Activated naive CD8-positive, alpha-beta T cell treated with anti-CD3 and anti-CD28 coated beads, Interleukin-2, amount 50 U/mL, for 16 hours (primary cell): ENCODE measurements at places on chromosomes 12 and 14.

DNA sequence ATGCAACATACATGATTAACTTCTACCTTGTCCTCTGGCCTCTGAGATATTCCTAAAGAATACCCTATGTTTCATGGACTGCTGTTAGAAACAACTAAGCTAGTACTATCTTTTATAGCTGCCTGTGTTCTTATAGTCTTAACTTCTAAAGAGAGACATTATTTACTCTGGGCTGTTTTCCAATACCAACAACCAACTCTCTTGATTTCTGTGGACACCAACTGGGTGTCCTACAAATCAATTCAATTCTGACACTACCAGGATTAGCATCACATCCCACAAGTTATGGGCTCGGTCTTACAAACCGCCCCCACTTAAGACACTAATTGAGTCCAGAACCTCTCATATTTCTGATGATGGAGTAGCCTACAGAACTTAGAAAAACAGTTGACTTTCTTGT lies 8.3 kb downstream of the XPOT start:
- DNase-seq, result no peak

DNA sequence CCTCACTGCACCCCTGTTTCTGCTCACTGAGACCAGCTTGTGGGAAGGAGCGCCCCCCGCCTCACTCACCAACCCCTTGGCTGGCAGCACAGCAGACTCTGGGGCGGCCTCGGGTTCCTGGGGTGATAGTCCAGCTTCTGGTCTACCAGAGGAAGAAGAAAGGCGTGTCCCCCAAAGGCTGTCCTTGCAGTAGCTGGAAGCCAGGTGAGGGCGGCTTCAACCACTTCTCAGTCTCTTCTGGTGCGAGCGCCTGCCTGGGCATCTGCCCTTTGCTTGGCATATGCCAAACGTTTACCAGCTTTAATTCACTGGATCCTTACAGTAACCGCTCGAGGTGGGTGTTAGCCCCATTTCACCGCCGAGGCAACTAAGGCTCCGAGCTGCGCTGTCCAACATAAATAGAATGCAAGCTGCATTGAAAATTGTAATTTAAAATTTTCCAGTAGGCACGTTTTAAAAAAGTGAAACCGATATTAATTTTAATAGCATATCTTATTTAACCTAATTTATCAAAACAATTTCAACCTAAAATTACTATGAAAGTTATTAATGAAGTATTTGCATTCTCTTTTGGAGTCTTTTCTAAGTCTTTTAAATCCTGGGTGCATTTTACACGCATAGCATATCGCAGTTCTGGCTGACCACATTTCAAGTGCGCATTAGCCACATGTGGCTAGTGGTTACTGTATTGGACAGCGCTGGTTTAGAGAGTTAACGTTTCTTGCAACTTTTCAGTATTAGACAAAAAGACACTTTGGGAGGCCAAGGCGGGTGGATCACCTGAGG lies 872 bp downstream of the FAM177A1 start:
- peak; percentile 2 for DNase-seq

DNA sequence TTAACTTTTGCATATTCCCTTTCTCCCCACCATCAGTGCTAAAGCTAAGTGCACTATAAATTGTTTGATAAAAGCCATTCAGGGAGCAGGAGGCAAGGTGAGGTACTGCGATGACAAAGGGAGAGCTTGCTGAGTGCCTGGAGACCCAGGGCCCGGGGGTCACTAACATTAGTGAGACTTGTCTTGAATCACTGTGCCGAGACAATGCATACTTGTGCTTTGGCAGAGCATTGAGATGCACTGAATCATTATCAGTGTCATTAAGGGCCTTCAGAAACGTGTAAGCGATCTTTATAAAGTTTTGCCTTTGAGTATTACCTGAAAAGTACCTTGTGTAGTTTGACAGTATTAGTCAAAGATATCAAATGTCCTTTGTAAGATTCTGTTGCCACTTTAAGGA lies 447.5 kb downstream of the PCNX1 start:
- no peak for DNase-seq

GRCh38 chr14:31122098-31122611 lies 85.4 kb downstream of the HECTD1 start:
- no peak for DNase-seq

DNA sequence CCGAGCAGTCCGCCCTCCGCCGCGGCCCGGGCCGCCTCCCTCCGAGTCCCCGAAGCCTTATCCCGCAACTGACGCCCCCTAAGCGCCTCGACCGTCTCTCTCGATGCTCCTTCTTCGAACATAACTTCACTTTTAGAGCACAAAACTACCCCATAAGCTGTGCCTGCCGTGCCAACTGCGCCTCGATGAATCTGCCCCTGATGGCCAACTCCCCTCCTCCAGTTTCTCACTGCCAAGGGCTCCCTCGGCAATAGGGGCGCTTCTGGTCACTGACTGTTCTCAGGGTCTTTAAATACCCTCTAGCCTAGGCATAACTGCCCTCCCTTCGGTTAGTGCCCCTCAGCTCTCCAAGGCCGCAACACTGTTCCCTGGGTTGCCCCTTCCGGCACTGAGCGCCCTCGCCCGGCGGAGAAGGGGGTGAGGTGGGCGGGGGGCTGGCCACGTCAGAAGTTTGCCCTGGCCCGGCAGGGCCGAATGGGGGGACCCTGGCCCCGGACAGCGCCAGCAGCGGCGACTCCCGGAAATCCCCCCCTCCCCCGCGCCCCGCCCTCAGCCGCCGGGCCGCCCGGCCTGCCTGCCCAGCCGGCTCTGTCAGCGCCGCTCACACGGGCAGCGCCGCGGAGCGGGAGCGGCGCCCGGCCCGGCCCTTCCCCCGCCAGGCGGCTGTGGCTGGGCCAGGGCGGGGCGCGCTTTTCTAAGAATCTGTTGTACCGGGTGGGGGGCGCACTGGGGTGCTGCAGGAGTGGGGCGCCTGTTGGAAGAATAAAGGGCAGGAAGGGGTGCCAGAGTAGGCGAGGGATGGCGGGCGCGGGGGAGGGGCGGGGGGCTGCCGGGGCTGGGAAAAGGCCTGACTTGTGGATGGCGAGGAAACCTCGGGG lies 10.6 kb downstream of the RARG start:
- no peak for DNase-seq

- no peak for DNase-seq
Observed at GRCh38 chr14:69960296-69960695, 81.1 kb downstream of the SMOC1 start.

DNA sequence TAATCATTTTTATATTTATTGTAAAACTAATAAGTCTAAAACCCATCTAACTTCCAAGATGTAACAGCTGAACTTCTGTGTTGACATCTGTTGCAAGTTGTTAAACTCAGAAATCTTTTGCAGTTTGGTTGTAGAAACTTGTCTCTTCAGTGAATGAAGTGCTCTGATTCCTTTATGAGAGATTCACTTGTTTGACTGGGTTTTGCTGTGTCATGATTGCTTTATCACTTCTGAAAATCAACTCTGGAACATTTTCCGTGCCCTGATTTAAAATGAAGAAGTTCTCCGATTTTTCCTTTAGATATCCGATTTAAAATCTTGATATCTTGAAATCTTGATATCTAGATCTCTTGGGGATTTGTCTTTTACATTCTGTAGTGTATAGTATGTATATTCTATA lies 65.1 kb downstream of the DIP2B start:
- DNase-seq, result no peak

- DNase-seq, result no peak
Observed at GRCh38 chr12:31834150-31834549, 105.3 kb upstream of the AMN1 start.

- DNase-seq, result no peak
Observed at GRCh38 chr14:64508215-64508776, 3.7 kb downstream of the ZBTB1 start.

- DNase-seq, result no peak
Observed at GRCh38 chr14:74652541-74652940, 40.5 kb upstream of the LTBP2 start.

- DNase-seq, result no peak
Observed at GRCh38 chr14:71834284-71835204, 97.7 kb upstream of the RGS6 start.

GRCh38 chr12:77687321-77687720 lies 143.4 kb upstream of the NAV3 start:
- no peak for DNase-seq

DNA sequence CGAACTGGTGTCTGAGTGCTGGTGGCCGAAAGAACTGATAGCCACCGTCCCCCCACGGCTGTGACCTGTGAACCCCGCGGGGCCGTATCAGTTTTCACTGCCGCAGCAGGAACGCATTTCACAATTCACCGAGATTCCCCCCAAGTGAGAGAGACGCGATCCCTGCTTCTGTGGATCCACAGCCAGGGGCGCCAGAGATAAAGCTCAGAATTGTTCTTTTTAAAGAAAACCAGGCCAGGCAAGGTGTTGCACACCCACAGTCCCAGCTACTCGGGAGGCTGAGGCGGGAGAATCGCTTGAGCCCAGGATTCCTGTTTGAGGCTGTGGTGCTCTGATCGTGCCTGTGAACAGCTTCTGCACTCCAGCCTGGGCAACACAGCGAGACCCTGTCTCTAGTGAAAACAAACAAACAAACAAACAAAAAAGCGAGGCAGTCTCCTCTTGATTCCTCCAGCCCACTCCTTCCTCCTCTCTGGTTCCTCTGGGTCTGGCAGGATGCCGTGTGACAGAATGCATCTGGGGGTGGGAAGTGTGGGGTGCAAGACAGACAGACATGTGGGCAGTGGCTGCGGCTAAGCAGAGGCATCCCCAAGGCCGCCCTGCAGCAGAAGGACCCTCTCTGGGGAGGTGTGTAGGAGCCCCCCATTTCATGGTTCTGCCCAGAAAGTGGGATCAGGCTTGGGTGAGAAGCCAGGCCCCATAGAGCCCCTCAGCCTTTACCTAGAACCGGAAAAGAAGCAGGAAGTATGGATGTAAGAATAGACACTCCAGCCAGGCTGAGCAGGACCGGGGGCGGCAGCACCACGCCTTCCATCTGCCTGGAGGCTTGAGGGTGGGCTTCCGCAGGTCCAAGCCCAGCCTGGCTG lies 39.2 kb upstream of the PPP1R13B start:
- DNase-seq, result no peak

DNA sequence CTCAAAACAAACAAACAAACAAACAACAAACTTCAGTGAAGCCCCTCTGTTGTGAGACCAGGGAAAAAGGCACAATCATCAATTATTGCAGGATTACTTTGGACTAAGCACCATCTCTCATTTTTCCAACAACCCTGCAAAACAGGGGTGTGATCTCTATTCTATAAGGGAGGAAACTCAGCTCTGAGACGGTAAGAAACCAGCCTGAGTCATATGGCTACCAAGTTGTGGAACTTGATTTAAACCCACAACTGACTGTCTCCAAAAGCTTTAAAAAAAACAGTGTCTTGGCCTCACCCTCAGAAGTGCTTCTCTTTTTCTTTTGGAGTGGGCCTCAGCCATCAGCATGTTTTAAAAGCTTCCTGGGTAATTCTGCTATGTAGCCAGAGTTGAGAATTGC lies 49.8 kb downstream of the RIN3 start:
- DNase-seq, result no peak

DNA sequence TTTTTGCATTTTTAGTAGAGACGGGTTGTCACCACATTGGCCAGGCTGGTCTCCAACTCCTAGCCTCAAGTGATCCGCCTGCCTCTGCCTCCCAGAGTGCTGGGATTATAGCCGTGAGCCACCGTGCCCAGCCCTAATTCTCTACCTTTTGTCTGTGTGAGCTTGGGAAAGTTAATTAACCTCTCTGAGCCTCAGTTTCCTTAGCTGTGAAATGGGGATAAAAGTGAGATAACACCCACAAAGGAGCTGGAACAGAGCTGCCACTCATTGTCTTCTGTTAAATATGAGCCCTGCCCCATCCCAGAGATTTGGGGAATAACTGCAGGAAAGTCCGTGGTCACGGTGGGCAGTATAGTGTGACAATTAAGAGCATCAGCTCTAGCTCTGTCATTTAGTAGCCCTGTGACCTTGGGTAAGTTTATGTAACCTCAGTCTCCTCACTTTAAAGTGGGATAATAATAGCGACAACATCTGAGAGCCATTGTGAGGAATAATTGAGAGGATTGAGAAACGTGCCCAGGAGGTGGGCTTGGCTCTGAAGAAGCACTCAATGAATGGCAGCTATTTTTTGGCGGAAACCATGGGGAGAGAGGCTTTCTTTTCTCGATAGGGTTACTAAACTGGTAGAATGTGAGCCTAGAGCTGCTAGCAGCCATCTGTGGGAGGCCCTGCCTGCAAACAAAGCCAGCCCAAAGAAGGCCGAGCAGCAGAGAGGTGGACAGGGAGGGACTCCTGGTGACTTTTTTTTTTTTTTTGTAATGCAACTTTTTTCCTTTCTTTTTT lies 60.8 kb upstream of the MED13L start:
- no peak for DNase-seq

DNA sequence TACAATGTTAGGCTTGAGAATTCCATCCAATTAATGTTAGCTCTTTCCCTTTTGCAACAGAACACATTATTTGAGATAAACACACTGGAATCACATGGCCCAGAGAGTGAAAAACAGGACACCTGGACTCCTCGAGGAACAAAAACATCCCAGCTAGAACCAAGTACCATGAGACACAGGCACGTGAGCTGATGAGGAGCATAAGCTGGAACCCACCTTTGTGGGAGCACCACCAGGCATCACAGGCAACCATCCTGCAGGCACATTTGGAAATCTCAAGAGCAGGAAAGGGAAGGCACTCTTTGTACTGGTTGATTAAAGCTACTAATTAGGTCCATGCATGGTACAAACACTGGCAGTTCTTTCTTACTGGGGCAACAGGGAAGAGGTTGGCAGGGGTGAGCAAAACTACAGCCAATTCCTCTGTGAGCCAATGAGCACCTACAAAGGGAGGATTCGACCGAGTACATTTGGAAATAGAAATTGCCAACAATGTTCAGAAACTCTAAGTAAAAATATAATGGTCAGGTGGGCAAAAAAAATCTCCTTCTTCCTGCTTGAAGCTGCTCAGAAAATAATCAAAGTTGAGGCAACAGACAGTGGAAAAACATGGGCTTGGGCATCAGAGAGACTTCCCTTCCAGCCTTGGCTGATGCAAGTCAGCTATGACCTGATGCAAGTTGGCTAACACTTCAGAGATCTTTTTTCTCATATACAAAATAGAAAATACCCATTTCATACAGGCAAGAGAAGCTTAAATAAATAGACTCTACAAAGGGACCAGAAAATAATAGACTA lies 216.7 kb downstream of the NUAK1 start:
- no peak for DNase-seq

DNA sequence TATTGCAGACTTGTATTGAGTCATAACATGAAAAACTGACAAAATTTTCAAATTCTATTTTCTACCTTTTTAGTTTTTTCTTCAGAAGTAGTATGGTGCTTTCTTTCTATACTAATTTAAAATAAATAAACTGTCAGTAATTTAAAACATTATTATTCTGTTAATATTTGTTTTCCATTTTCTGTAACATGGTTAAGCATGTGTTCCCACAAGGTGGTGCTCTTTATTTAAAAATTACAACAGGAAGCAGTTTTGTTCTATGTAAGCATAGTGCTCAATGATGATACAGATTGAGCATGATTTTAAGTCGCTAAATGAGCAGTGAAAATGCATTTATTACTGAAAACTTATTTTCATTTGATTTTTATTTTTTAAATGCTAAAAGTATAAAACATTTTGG lies 114.6 kb downstream of the PPFIA2 start:
- no peak for DNase-seq

DNA sequence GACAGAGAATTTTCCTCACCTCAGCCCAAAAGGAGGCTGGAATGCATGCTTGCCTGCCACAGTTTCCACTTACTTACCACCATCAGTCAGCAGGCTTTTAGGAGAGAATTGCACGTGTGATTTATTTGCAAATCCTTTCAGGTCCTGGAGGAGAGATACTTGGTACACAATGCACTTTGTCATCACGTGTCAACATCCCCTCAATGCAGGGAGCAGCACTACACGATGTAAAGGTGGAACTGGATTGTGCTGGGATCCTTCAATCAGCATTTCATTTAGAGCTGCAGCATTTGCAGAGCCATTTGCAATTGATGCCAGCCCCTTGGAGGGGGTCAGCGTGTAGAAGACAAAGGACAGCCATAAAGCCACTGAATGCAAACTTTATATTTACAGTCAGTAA lies 218.1 kb downstream of the GLT1D1 start:
- DNase-seq, result no peak
